Activated CD8-positive, alpha-beta T cell treated with anti-CD3 and anti-CD28 coated beads for 36 hours (primary cell): ENCODE measurements at places on chromosomes 6 and 20. TPM values are rescaled to one million over a fixed set of nuclear protein-coding genes. Genes with fewer than 3 reads are reported as not detected.

KHDC3L gene
- total RNA-seq: not detected

DNA sequence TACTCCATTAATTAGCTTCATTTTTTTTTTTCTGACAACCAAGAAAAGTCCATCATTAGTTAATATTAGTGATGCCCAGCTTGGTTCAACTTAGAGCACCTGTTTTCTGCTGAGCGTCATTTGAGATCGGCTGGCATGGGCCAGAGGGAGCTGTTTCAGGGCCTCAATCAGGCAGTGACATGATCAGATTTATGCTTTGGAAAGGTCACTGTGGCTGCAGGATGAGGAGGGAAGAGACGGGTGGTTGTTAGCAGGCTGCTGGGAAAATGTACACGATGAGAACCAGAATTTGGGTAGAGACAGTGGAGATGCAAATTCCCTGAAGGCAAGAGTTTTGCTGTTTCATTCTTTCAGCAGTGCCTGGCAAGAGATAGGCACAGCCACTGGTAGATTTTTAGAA lies 4.4 kb upstream of the STX16 start:
- DNase-seq: no peak

DNA sequence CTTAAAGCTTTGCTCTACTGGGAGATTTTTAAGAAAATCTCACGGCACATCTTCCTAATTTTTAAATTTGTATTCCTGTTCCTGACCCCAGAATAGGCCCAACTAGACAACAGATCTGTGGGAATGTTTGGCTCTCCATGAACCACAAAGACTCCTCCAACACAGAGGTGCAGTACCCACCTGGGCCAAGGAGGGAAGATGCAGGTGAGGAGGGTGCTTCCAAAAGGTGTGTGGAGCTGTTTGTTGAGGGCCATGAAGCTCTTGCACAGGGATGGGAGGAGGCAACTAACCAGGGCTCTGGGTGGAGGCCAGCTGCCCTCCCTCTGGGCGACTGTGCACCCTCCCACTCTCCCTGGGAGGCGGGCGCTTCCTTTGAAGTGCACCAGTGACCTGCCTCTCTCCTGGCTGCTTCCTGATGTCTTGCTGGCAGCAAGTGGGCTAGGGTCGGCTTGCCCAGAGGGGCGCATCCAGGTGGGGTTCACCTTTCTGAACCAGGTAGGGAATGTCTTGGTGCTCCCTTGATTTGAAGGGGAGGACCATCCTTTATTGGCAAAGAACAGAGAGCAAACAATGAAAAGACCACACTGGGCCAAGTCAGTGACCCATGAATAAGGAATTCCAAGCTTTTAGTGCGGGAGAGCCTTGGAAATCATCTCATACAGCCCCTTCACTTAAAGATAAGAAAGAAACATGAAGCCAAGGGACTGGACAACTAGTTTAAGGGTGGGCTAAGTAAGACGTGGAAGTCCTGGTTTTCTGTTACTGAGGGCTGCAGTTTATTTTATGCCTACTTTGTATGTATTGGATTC lies 76.0 kb downstream of the ANKRD6 start:
- no peak for DNase-seq

GRCh38 chr6:26250698-26251044 lies 114.3 kb upstream of the BTN3A2 start:
- peak; percentile 56 for DNase-seq
